Fibroblast of pulmonary artery (primary cell): ENCODE measurements at places on chromosomes 13 and 19.

DNA sequence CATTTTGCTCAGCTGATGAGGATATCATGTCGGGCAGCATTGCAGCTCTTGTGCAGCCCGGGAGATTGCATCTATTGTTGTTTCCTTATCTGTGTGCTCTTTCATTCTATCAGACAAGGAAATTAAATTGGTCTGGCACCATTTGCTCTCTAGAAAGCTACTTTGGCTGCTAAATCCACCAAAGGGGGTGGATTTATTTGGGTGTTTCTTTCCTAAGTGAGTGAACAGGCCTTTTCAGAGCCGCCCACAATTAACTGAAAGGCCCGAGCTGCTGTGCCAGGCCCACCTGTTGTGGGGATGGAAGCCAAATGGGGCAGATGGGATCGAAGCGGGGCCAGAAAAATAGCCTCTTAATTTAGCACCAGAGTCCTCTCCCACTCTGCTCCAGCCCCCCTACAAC, 99.4 kb downstream of the DNAJC15 start:
- DNase-seq: no peak

GRCh38 chr19:54133312-54133956, 4.1 kb upstream of the CNOT3 start:
- DNase-seq: no peak

DNA sequence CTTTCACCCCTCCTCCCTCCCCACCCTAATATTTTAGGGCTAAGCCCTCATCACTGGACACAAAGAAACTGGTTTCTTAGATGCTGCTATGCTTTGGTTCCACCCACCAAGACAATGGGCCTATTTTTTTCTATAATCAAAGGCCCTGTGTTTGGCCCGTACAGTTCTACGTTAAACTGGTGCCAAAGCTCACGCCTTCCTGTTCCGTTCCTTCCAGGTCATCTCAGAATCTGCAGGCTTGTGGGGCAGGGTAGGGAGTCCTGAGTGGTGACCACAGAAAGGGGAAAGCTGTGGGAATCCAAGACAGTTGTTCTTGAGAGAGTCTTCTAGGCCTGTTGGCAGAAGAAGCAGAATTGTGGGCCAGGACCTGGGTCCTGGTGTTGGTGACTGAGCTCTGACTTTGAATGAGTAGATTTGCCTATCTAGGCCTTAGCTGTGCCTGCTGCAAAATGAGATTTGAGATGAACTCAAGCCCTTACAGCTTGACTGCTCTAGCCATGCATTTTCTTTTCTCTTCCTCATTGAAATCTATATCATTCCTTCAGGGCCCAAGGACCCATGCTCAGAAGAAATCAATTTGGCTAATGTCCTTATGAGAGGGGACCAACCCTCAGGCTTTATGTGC, 19.1 kb upstream of the CXCL17 start:
- DNase-seq: no peak

- no peak for DNase-seq
Measured at GRCh38 chr13:73631411-73631810, 502.8 kb downstream of the KLF12 start.

DNA sequence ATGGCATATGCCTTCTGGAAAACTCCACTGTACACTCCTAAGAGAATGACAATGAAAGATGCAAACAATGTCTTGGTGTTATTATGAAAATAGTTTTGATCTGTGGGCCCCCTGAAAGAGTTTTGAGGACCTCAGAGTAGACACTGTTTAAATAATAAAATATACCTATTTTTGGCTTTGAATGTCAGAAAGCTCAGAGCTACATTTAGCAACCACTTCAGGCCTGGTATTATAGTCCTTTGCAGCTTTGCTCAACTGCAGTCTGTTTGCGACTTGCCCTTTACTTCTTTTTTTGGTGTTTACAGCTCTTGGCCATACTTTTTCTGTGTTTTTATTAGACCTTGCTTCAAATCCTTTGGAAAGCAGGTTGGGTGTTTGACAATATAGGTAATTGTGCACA, 5.8 kb upstream of the UBE2L5 start:
- DNase-seq: no peak
